MCF 10A (cell line): ENCODE measurements at places on chromosomes 13 and 19. TPM values are rescaled to one million over a fixed set of nuclear protein-coding genes. Genes with fewer than 3 reads are reported as not detected.
A peak's percentile ranks its signal among the peaks of the same experiment; 100 is the strongest.

The KCNN4 gene
- 34.2 and 45.9 TPM in 2 replicates for total RNA-seq

DNA sequence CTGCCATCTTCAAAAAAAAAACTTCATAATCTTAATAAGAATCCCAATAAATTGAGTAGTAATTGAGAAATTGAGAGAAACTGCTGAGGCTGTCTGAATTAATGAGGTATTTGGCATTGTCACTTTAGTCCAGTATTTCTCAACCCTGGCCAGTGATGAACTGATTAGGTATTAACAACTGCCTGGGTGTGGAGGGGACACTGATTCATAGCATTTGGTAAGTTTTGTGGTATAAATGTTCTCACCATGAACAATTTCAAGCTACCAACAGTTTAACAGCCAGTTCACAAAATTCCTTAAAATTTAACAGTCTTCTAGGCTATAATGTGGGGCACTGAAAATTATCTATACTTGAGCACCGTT, 18.3 kb downstream of the GPC6 start:
- peak; percentile 60 for DNase-seq

The FCAR gene
- total RNA-seq, result not detected in 2 replicates

DNA sequence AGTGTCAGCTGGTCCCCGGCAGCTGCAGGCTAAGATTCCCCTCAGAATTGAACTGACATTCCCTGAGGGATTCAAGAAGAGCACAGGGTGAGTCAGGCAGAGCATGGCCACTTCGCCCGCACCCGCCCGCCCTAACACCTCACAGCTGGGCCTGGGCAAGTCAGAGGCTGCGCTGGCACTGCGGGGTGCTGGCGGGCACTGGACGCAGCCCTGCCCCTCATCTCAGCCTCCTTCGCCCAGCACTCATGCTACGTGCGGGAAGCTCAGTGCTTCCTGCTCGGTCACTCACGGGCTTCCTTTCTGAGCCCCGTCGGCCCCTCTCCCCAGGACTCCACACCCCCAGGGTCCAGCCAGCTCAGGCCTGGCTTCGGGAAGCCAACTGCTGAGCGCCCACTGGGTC, 56.9 kb downstream of the MLLT1 start:
- peak; percentile 60 for DNase-seq

The PBX4 gene
- total RNA-seq, result 0.30 TPM in 1 of 2 replicates, not detected in the other

The SOX21 gene
- not detected in 2 replicates for total RNA-seq
